ENCODE measurements at places on chromosomes 5 and 9. TPM values are rescaled to one million over a fixed set of nuclear protein-coding genes. Genes with fewer than 3 reads are reported as not detected.

The IPO11 gene
- total RNA-seq = 17.2 TPM

The PELO gene
- total RNA-seq = 134 TPM

The GARIN3 gene
- total RNA-seq = not detected

The ARAP3 gene
- total RNA-seq = 7.1 TPM

The CNTFR gene
- total RNA-seq = not detected

The LCNL1 gene
- total RNA-seq = 5.8 TPM

The OTP gene
- total RNA-seq = not detected

The ADAM19 gene
- total RNA-seq = 125 TPM

The SLC25A2 gene
- 0.48 TPM for total RNA-seq

The CD14 gene
- total RNA-seq = not detected

The PCDHAC2 gene
- 6.7 TPM for total RNA-seq

The PCDHGA6 gene
- total RNA-seq = 0.65 TPM

DNA sequence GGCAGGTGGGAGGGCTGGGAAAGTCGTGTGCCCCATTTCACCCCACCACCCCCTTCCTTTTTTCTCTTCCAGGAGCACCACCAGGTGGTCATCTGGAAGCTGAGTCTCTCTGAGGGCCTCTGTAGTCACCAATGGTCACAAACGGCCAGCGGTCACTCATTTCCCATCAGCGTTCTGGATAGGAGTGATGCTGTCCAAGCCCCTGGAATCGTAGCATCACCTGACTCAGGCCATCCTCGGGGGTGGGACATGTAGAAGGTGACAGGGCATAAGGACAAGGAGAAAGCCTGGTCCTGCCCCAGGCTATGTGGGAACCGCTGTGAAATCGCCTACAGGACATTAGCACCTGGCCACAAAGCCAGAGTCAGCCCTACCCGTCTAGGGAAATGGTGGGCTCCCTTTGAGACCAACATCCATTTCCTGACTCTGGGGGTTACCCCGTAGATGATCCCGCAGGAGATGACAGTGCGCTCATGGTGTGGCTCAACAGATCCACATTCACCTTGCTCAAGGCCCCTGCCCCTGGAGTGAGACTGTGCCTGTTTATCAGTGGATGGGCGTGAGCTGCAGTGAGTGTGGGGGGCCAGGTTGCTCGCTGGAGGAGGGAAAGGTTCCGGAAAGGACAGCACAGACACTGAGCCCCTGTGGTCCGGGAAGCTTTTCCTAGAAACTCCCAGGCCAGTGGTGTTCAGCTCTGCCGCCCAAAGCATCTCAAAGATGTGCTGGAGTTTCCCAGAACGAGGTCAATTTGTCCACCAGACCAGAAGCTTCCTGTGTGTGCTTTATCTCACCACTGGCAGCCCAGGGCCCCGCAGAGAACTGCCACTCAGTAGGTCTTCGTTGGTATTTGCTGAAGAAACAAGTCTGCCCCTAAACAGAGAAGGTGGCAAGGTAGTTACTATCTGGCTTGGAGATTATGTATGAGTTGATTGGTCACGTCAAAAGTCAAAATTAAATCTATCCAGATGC is 61.1 kb upstream of the UNC5A start:
- no peak overlapping the region for H3K27ac ChIP-seq
- no peak overlapping the region for H3K4me3 ChIP-seq
- peaks cover 71% of the 10 kb centered on the region for H3K27me3 ChIP-seq
- H3K4me1 ChIP-seq = no peaks in the 10 kb centered on the region

GRCh38 chr5:149931992-149932436 is 12.6 kb downstream of the PDE6A start:
- H3K4me1 ChIP-seq = peaks cover 46% of the 10 kb centered on the region
- DNase-seq = no peak
- no peak overlapping the region for H3K27ac ChIP-seq
- no peaks in the 10 kb centered on the region for H3K27me3 ChIP-seq
- H3K4me3 ChIP-seq = no peak overlapping the region

DNA sequence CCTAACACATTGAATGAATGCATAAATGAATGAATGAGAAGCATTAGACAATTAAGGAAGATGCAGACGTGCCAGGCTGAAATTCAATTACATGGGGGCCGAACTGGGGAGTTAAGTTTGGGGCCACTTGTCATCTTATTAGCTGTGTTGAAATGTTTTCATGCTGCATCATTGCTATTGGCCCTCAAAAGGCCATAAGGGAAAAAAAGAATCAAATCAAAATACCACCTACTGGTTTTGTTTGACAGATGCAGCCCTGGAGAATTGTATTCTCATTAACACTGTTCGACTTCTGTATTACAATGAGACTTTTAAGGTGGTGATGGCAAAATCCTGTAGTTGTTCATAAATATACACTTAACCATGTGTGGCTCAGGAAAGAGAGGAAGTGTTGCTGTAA is 38.4 kb downstream of the UBE2QL1 start:
- H3K27ac ChIP-seq = no peak overlapping the region
- DNase-seq = no peak
- H3K27me3 ChIP-seq = peaks cover 34% of the 10 kb centered on the region
- H3K36me3 ChIP-seq = no peaks in the 10 kb centered on the region

DNA sequence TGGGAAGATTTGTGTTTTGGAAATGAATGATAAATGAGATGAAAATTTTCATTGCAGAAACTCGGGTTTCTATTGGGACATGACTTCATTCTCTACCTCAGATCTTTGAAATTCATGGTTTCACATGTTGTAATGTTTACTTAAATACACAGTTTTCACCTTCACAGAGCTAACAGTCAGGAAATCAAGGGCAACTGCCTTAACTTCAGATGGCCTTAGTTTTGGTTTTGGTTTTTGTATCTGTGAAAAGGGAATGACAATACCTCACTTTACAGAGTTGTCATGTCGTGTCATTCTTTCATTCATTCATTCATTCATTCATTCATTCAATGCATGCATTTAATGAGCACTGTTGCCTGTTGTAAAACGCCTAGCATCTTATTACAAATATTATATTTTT is 41.9 kb downstream of the NIM1K start:
- DNase-seq = no peak
- H3K4me1 ChIP-seq = no peaks in the 10 kb centered on the region
- no peak overlapping the region for H3K27ac ChIP-seq
- peaks cover 21% of the 10 kb centered on the region for H3K27me3 ChIP-seq
- no peak overlapping the region for H3K4me3 ChIP-seq
- H3K36me3 ChIP-seq = no peaks in the 10 kb centered on the region

DNA sequence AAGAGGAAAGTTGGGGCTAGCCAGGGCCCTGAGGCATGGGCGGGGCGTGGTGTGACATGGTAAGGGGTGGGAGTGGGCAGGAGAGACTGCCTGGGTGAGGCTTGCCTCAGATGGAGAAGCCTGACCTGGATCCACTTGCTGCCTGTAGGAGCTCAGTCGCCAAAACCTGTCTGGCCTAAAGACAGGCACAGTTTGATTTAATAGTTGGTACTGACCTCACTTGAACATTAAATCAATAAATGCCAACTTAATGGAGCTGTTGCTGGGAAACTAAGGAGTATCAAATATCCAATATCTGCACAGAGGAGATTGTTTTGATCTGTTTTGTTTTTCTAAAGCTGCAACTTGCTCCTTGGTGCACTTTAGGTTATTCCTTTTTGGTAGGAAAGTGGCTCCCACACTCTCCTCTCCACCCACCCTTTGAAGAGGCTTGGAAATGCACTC is 86.4 kb downstream of the RCL1 start:
- H3K27ac ChIP-seq = no peak overlapping the region
- no peak overlapping the region for H3K4me3 ChIP-seq
- no peaks in the 10 kb centered on the region for H3K27me3 ChIP-seq
- DNase-seq = no peak
- no peaks in the 10 kb centered on the region for H3K4me1 ChIP-seq
- peaks cover 2% of the 10 kb centered on the region for H3K36me3 ChIP-seq

- peaks cover 91% of the 10 kb centered on the region for H3K4me1 ChIP-seq
- no peaks in the 10 kb centered on the region for H3K27me3 ChIP-seq
Measured at GRCh38 chr5:34687269-34688011, 31.3 kb downstream of the RAI14 start.

DNA sequence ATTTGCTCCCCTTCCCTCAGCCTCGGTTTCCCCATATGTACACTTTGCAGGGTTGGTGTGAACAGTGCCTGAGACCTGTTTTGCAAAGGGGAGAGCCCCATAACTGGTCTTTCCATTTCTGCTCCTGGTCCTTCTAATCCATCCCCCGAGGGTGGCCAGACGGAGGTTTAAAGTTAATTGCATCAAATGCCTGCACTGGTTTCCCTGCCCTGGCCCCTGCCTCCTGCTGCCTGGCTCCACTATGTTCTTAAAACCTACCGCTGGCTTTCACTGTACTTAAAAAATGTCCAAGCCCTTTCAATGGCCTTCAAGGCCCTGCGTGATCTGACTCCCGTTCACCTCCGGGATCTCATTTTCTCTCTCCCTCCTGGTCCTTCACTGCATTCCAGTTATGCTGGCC is 183.0 kb downstream of the RGS3 start:
- H3K36me3 ChIP-seq = no peaks in the 10 kb centered on the region
- H3K27me3 ChIP-seq = no peaks in the 10 kb centered on the region
- no peak overlapping the region for H3K4me3 ChIP-seq
- H3K4me1 ChIP-seq = peaks cover 24% of the 10 kb centered on the region

DNA sequence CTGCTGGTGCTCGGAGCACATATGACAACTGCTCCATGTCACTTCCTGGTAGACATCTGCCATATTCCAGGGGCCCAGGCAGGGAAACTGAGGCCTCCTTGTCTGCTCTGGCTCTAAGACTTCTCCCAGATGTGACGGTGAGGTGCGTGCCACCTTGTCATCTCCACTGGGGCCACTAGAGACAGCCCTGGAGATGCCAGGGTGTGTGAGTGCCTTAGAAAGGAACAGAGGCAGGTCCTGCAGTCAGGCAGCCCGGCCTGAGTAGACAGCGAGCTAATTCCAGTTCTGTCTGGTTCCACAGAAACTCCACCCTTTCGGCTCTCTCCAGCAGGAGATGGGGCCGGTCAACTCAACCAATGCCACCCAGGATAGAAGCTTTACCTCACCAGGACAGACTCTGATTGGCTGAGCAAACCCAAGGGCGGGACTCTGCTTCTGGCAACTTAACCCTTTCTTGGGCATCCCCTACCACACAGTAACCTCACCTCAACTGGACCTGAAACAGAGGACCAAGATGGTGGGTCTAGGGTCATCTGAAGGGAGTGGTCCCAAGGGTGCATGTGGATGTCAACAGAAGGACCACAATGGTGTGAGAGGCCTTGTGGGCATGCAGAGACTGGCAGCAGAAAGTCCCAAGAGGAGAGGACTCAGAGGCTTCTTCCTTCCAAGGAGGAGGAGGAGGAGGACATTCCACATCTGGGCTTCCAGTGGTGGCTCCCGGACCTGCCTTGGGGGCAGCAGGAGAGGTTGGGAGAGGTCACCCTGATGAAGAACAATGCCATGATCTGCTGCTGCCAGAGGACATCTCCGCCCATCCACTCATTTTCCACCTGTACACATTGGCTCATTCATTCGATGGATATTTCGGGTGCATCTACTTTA is 77.7 kb downstream of the RGS3 start:
- no peak overlapping the region for H3K4me3 ChIP-seq
- H3K4me1 ChIP-seq = peaks cover 4% of the 10 kb centered on the region
- no peak for DNase-seq
- no peak overlapping the region for H3K27ac ChIP-seq

DNA sequence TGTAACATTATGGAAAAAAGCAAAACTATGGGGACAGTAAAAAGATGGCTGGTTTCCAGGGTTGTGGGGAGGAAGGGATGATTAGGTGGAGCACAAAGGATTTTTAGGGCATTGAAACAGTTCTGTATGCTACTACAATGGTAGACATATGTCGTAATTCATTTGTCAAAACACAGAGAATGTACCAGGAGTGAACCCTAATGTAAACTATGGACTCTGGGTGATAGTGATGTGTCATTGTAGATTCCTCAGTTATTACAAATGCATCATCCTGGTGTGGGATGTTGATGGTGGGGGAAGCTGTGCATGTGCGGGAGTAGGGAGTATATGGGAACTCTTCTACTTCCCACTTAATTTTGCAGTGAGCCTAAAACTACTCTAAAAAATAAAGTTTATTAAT is 135.0 kb upstream of the GABRP start:
- no peaks in the 10 kb centered on the region for H3K36me3 ChIP-seq
- no peaks in the 10 kb centered on the region for H3K27me3 ChIP-seq
- H3K27ac ChIP-seq = no peak overlapping the region
- no peak for DNase-seq

- no peak overlapping the region for H3K4me3 ChIP-seq
- no peak for DNase-seq
- H3K27me3 ChIP-seq = peaks cover 30% of the 10 kb centered on the region
- no peaks in the 10 kb centered on the region for H3K4me1 ChIP-seq
- no peak overlapping the region for H3K27ac ChIP-seq
Measured at GRCh38 chr5:40141896-40142295, 537.8 kb upstream of the PTGER4 start.

- no peak overlapping the region for H3K4me3 ChIP-seq
- no peak overlapping the region for H3K27ac ChIP-seq
- peaks cover 5% of the 10 kb centered on the region for H3K36me3 ChIP-seq
Measured at GRCh38 chr9:136821826-136822544, 14.2 kb downstream of the RABL6 start.

- H3K27me3 ChIP-seq = no peaks in the 10 kb centered on the region
- peaks cover 21% of the 10 kb centered on the region for H3K4me1 ChIP-seq
- H3K27ac ChIP-seq = peak overlapping the region; percentile 55
- H3K4me3 ChIP-seq = peak overlapping the region; percentile 5
- H3K36me3 ChIP-seq = peaks cover 2% of the 10 kb centered on the region
Measured at GRCh38 chr9:21096172-21096900, 18.6 kb upstream of the IFNB1 start.

DNA sequence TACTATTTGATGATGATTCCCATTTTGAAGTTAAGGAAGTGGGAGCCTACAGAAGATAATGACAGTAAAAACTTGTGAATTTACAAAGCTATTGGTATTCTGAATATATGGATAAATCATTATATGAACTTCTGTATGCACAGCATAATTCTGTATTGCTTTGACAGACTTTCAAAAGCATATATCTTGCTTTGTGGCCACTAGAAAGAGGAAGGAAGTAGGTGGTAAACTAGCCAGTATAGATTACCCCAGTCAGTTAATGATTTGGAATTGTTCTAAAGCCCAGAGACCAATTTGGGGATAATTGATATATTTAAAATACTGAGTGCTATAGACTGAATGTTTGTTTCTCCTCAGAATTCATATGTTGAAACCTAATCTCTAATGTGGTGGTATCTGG is 53.0 kb downstream of the NR2F1 start:
- no peak overlapping the region for H3K27ac ChIP-seq
- H3K4me1 ChIP-seq = no peaks in the 10 kb centered on the region

GRCh38 chr5:79032031-79032695 is 37.3 kb downstream of the DMGDH start:
- DNase-seq = no peak
- H3K27ac ChIP-seq = no peak overlapping the region
- no peaks in the 10 kb centered on the region for H3K36me3 ChIP-seq
- H3K4me1 ChIP-seq = no peaks in the 10 kb centered on the region

- H3K36me3 ChIP-seq = no peaks in the 10 kb centered on the region
- no peaks in the 10 kb centered on the region for H3K27me3 ChIP-seq
- peaks cover 35% of the 10 kb centered on the region for H3K4me1 ChIP-seq
Measured at GRCh38 chr9:114500697-114501292, 4.5 kb downstream of the WHRN start.

GRCh38 chr5:143235423-143235822 is 168.1 kb downstream of the NR3C1 start:
- peak overlapping the region; percentile 87 for H3K27ac ChIP-seq
- no peaks in the 10 kb centered on the region for H3K27me3 ChIP-seq
- no peak for DNase-seq

GRCh38 chr5:132313961-132314432 is 19.8 kb downstream of the SLC22A4 start:
- no peak overlapping the region for H3K27ac ChIP-seq
- peaks cover 6% of the 10 kb centered on the region for H3K36me3 ChIP-seq
- H3K4me1 ChIP-seq = peaks cover 5% of the 10 kb centered on the region
- no peak overlapping the region for H3K4me3 ChIP-seq
- DNase-seq = no peak
- H3K27me3 ChIP-seq = no peaks in the 10 kb centered on the region

- no peak for DNase-seq
- H3K36me3 ChIP-seq = peaks cover 20% of the 10 kb centered on the region
- H3K27me3 ChIP-seq = no peaks in the 10 kb centered on the region
- H3K27ac ChIP-seq = no peak overlapping the region
- H3K4me1 ChIP-seq = peaks cover 7% of the 10 kb centered on the region
Measured at GRCh38 chr9:128383007-128383753, 12.0 kb downstream of the URM1 start.
